Kidney (tissue), 22 donors: ENCODE measurements at places on chromosomes 3 and 15.

- DNase-seq, result no peak
Observed at GRCh38 chr3:33942483-33943150, 144.2 kb downstream of the PDCD6IP start.

DNA sequence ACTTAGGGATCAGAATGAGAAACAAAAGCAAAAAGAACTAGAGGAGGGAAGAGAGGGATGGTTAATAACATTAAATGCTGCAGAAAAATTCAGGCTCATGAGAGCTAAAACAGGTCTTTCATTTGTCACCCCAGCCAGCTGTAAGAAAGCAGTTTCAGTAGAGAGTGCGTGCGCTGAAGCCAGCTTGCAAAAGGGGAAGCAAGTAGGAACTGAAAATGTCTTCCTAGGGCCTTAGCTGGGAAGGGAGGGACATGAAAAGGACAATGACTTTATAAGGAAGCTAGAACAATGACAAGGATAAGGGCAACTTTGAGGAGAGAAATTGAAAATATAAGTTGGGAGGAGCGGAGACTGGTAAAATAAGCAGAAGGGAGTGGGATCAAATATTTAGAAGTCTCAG, 3.1 kb downstream of the CIAO2A start:
- no peak for DNase-seq

GRCh38 chr15:41866263-41866703, 27.6 kb downstream of the SPTBN5 start:
- no peak for DNase-seq

- no peak for DNase-seq
Observed at GRCh38 chr3:195337747-195338146, 66.8 kb upstream of the XXYLT1 start.

- DNase-seq, result no peak
Observed at GRCh38 chr15:60582370-60583036, 103.6 kb upstream of the ICE2 start.

DNA sequence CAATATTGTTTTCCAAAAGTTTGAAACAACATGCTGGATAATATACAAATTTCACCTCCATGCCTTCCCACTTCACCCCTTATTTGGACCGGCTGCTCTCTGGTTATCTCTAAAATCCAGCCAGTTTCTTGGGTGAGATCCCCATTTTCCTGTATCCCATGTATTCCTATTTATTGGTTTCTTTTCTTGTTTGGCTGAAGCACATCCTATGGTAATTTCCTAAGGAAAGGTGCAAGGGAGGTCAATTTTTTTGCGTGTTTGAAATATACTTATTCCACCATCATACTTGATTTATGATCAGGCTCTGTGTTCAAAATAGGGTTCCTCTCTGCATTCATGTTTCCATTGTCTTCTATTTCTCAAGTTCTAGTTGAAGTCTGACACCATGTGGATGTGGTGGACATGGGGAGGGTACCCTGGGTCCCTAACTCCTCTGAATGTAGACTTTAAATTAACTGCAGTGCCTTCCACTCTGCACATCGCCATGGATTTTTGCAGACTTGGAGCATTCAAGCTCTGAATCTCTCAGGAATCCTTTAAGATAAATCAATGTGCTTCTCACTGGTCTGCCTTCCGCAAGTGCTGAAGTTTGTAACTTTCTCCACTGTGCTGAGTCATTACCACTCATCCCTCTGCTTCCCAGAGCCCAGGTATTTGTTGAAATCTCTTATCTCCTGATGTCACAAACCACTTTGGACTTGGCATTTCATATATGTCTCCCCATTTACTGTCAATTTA, 52.1 kb upstream of the TLE3 start:
- no peak for DNase-seq

- DNase-seq, result no peak
Observed at GRCh38 chr3:146781059-146781458, 175.9 kb upstream of the PLSCR5 start.

DNA sequence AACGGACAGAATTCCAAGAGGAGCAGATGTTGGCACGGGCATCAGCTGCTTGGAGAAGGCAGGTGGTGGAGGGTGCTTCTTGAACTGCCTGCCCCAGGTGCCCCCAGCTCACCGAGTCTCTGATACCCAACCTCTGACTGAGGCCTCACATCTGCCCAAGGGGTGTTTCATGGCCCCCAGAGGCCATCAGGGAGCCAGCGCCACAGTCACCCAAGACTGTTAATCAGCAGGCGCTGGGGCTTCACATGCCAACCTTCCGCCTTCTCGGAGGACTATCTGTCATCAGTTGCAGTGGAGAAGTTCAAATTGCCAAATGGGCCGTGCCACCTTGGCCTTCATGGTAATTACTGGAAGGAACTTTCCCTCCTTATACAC, 61.9 kb upstream of the SLC6A1 start:
- peak; percentile 22 for DNase-seq

GRCh38 chr15:30979457-30979856, 12.0 kb downstream of the MTMR10 start:
- DNase-seq, result no peak

DNA sequence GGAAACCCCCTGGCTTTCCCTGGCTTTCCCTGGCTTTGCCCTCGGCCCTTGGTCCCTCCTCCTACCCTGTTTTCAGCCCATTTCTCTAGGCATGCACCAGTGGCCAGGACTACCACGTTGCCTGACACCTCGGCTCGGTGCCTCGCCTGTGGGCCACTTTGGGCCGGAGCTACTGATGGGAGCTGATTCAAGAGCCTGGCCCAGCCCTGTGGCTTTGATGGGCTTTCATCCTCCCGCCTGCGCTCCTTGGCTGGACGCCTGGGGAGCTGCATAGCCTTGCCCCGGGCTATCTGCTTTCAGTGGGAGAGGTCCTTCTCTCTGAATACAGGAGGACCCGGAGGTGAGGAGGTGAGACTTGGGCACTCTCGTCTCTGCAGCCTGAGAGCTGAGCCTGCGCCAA, 192.7 kb upstream of the HES1 start:
- DNase-seq, result no peak
